ENCODE measurements at places on chromosomes 12 and 14. TPM values are rescaled to one million over a fixed set of nuclear protein-coding genes. Genes with fewer than 3 reads are reported as not detected.
A peak's percentile ranks its signal among the peaks of the same experiment; 100 is the strongest.

DNA sequence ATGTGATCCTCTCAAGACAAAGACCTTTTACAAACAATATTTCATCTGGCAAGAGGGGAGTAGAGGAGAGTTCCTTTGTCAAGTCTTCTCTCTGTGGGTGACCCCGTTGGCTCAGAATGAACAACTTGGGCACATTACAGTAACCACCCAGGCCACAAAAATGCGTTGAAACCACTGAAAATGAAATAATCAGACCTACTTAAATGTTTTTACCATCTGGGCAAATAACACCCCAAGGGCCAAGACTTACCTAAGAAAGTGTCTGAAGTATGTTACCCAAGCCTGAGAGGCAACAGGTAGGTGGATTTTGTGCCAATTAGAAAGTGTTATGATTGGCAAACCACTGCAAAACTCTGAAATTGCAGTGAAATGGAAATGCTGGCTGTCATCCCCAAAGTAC is 1.3 kb downstream of the TC2N start:
- no peak for DNase-seq

DNA sequence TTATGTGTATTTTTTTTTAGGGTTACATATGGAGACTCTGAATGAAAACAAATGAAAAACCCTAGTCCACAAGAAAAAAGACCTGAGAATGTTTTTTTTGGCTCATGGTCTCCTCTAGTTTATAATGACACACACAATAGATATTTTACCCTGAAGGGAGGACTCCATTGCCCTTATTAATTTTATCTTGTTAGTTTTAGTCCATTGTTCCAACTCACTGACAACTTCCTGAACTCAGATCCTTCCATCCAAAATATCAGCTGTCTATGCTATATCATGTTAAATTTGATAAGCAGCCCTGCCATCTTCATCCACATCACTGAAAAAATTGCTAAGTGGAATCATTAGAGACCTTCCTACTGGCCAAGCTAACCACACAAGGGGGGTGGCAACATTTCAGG is 232.1 kb downstream of the MON2 start:
- no peak for DNase-seq

GRCh38 chr12:67792185-67792584 is 143.6 kb downstream of the DYRK2 start:
- DNase-seq, result no peak

- no peak for DNase-seq
Measured at GRCh38 chr12:116144384-116144783, 133.1 kb downstream of the MED13L start.

GRCh38 chr12:71439613-71440344 is at the start of gene LGR5:
LGR5 (plus strand) TSS chr12:71439798; CDS start chr12:71440081, 283 bp downstream.
- peak; percentile 79 for DNase-seq

DNA sequence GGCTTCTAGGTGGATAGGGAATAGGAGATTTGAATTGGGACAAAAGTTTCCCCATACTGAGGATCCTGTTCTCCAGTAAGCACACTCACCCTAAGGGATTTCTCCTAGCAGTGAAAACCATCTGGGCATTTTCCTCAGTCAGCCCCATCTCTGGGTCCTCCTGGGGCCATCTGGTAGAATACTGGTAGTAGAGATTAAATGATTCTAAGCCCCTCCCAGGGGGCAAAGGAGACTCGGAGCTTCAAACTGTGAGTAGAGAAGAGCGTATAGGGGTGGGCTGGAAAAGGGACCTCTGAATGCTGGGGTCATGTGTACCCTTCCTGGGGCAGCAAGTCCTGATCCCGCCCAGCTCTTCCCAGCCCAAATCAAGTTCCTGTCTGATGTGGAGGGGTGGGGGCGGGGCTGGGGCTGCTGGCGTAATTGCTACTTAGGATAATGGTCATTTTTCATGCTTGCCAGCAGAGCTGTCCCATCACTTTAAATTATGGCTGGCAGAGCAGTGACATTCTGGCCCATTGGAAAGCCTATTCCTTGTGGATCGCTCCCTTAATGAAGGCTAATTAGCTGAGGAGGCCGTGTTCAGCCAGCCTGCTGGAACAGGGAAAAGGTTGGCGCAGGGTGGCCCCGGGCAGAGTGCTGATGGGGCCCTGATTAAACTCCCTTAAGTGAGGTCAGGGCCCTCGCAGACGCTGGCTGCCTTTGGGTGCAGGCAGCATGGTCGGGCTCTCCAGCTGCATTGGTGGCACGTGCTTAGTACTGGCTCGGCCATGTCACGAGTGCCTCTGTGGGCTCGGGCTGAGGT is 127.8 kb downstream of the TSPAN9 start:
- DNase-seq, result no peak

- no peak for DNase-seq
Measured at GRCh38 chr12:105548626-105549025, 218.1 kb downstream of the C12orf75 start.

FGF23 gene
- total RNA-seq, result not detected

NXPH4 gene
- 75.4 TPM for total RNA-seq

PTPRR gene
- total RNA-seq, result not detected

RASAL1 gene
- not detected for total RNA-seq

RNF212B gene
- not detected for total RNA-seq

Data from chondrocyte (in vitro differentiated cells).